ENCODE measurements at places on chromosomes 4 and X. TPM values are rescaled to one million over a fixed set of nuclear protein-coding genes. Genes with fewer than 3 reads are reported as not detected.

The PRDM8 gene
- total RNA-seq, result 5.6 TPM

DNA sequence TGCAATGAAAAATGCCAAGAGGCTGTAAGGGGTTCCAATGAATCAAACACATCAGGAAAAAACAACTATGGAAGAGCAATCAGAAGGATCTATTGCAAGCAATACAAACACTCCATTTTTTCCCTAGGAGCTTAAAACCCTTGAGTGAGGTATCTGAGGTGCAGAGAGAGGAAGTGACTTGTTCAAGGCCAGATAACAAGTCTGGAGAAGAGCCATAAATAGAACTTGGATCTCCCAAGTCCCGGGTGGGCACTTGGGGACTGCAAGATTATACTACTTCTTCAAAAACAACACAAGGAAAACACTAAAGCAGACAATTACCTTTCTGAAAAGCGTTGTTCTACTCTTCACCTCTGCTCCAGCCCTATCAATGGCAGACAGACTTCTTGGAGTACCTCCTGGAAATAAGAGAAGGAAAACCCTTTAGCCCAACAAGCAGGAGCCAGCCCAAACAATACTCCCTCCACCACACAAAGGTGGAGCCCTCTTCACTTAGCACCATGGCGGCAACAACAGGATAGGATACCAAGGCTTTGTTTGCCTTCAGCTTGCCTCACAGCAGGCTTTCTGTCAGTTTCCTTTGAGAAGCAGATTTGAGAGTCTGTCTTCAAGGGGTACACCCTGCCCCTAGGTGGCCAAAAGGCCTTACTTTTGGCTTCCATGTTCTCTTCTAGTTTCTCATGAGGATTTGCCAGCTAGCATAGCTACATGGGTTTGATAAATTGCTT is 26.0 kb downstream of the AIFM1 start:
- no peak for DNase-seq

GRCh38 chr4:62814510-62815047 is 1594.7 kb downstream of the TECRL start:
- DNase-seq, result no peak

GRCh38 chr4:53321151-53321983 is 44.5 kb downstream of the SCFD2 start:
- no peak for DNase-seq

GRCh38 chr4:140726776-140727500 is 29.2 kb downstream of the TBC1D9 start:
- no peak for DNase-seq
